ENCODE measurements at places on chromosomes 1 and 21. TPM values are rescaled to one million over a fixed set of nuclear protein-coding genes. Genes with fewer than 3 reads are reported as not detected.

Gene SPATA46
- not detected for total RNA-seq

Gene KCNN3
- 0.07 TPM for total RNA-seq

Gene SELP
- total RNA-seq, result 0.13 TPM

Gene LRRIQ3
- total RNA-seq, result 0.46 TPM

Gene LORICRIN
- total RNA-seq, result not detected

Gene DYNLT4
- total RNA-seq, result not detected

Gene TMEM63A
- total RNA-seq, result 36.5 TPM

Gene HMCN1
- total RNA-seq, result 151 TPM

Gene ADAMTS5
- 2.1 TPM for total RNA-seq

Gene RAP1GAP
- total RNA-seq, result 0.23 TPM

Gene HENMT1
- total RNA-seq, result 1.9 TPM

Gene ATP1A2
- 1.5 TPM for total RNA-seq

Gene C8A
- not detected for total RNA-seq

Data from smooth muscle cell of the pulmonary artery (primary cell).